ENCODE measurements at places on chromosomes 3 and 15.

DNA sequence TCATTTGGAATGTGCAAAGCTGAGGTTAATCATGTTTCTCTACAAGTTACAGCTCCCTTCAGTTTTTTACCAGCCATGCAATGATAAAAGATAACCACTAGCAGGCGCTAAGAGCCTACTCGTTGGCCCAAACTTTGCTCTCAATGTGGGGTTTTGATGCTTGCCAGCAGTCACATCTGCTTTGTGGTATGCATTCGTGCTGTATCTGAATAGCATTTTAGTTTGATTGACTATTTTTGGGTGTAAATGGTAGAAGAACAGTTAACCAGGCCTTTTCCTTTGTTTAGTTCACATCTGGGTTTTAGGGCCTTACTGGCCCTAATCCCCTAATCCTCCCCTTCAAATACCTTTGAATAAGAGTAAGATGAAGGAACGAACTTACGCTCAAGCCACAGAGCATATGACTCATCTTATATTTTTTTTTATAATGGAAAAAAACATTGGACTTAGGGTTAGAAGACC lies 4.4 kb upstream of the CLDN11 start:
- DNase-seq: peak; percentile 44

DNA sequence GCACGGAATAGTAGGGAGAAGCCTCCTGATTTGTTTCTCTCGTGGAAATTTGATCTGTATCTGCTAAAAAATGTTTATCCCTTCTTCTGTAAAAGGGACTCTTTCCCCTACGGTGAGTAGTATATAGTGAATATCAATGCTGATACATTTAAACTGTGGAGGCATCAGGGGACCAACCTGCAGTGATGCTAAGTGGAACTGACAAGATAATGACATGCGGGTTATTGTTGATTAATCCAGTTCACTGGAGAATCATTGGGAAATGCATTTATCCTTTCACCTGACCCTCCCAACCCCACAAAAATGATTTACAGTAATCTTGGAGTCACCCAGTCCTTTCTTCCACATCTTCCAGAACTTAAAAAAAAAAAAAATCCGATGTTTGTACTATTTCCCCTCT lies 264.8 kb downstream of the PTPRG start:
- DNase-seq: no peak

DNA sequence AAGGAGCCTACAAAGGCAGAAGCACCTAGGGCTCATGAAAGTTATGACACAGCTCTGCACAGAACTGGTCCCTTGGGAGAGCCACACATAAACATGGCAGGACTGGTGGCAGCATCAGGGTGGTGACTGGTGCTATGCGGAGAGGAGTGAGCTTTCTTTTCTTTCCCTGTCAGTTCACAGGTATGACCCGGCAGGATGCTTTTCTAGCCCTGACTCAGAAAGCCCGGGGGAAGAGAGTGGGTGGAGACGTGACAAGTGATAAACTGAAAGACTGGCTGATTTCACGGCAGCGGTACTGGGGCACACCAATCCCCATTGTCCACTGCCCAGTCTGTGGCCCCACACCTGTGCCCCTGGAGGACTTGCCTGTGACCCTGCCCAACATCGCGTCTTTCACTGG lies 103.0 kb downstream of the LARS2 start:
- no peak for DNase-seq

GRCh38 chr3:144295613-144296012 lies 324.0 kb downstream of the DIPK2A start:
- no peak for DNase-seq

DNA sequence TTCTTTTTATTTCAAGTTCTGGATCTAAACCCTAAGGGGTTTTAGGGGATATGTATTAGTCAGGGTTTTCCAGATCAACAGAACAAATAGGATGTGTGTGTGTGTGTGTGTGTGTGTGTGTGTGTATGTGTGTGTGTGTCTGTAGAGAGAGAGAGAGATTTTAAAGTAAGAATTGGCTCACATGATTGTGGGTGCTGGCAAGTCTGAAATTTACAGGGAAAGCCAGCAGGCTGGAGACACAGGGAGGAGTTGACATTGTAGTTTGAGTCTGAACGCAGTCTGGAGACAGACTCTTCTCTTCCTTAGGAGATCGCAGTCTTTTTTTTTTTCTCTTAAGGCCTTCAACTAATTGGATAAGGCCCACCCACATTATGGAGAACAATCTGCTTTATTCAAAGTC lies 428.8 kb upstream of the TBL1XR1 start:
- no peak for DNase-seq

GRCh38 chr3:14565868-14566588 lies 25.9 kb upstream of the GRIP2 start:
- peak; percentile 89 for DNase-seq

- peak; percentile 14 for DNase-seq
These were observed 413.7 kb upstream of the TBL1XR1 start for GRCh38 chr3:177610686-177611633.

DNA sequence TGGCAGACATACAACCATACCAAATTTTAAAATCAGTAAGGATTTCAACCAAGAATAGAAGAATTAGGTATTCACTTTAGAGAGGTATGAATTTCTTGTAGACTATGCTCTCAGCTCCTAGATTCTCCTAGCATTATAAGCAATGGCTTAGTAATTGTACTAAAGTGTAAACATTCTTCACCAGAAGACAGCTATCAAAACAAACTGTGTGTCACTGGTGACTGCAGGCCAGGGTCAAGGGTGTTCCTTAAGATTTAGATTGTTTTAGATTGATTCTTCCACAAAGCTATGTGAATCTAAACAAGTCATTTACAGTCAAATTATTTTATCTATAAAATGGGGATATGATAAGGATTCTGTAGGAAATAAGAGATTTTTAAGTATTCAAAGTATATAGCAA lies 23.1 kb upstream of the GP5 start:
- no peak for DNase-seq

GRCh38 chr3:55189359-55189801 lies 261.5 kb upstream of the LRTM1 start:
- no peak for DNase-seq

- no peak for DNase-seq
These were observed 123.7 kb upstream of the RAP2B start for GRCh38 chr3:153038367-153038766.

DNA sequence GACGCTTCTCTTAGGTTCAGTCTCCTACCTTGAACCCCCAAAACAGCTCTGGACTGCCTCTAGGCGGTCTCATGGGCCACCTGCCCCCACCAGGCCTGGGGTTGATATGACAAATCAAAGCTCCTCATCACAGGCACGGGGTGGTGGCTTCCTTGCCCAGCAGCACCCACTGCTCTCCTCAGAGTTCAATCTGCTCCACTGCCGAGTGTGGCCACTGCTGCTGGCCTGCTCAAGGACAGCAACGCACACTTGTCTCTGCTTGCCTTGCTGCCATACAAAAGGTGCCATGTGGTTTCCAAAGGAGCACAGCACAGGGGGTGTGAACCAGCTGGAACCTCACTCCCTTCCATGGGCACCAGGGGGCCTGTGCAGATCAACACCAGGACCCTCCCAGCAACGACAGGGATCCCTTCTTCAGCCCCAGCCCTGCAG lies 10.2 kb downstream of the KBTBD13 start:
- DNase-seq: no peak

GRCh38 chr3:77468626-77469020 lies 428.7 kb downstream of the ROBO2 start:
- no peak for DNase-seq

GRCh38 chr15:85943791-85944190 lies 135.9 kb upstream of the AGBL1 start:
- no peak for DNase-seq

DNA sequence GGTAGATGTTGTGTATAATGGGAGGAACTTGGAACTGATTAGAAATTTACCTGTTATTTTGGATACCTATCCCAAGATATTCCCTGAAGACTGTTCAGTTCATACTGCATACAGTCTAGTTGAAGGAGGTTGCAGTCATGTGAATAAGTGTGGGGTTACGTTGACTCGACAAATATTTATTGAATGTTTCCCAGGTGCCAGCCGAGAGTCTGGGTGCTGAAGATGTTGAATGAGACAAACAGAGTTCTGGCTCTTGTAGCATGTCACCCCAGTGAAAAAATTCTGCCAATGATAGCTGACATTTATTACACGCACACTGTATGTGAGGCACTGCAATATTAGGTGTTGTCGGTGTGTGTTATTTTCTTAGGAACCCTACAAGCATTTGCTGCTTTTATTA lies 176.0 kb downstream of the KCNMB2 start:
- no peak for DNase-seq

- DNase-seq: no peak
These were observed 675 bp downstream of the PSMD6 start for GRCh38 chr3:64022451-64023186.

DNA sequence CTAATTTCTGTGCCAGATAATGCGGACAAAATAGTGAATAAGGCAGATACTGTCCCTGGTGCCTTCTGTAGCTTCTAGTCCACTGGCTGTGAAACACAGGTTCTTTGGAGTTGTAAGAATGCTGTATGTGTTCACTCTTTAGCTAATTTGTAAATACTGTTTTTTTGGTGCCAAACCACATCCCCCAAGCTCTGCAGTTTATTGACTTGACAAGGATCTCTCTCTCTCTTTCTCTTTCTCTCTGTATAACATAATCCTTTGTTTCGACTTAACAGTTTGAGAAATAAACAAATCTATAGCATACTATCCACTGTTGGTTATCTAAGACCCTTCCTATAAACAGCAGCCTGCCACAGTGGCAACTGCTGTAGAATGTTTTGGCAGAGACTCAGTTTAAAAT lies 7.6 kb downstream of the SMAD3 start:
- no peak for DNase-seq

DNA sequence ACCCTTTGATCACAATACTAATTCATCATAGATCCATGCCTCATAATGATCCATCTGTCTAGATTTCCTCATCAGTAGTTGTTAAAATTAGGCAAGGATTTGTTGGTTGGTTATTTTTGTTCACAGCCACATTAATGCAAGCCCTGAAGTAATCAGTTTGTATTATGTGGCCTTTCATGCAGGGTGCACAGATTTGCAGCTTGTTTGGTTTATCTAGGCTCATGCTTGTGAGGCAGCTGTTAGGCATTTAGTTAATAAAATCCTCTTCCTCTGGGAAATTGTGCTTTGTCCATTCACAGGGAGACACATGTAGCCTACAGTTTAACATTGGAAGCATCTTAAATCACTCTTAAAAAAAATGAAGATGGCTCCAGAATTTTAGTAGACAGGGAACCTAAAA lies 162.8 kb upstream of the ZNF385D start:
- no peak for DNase-seq

DNA sequence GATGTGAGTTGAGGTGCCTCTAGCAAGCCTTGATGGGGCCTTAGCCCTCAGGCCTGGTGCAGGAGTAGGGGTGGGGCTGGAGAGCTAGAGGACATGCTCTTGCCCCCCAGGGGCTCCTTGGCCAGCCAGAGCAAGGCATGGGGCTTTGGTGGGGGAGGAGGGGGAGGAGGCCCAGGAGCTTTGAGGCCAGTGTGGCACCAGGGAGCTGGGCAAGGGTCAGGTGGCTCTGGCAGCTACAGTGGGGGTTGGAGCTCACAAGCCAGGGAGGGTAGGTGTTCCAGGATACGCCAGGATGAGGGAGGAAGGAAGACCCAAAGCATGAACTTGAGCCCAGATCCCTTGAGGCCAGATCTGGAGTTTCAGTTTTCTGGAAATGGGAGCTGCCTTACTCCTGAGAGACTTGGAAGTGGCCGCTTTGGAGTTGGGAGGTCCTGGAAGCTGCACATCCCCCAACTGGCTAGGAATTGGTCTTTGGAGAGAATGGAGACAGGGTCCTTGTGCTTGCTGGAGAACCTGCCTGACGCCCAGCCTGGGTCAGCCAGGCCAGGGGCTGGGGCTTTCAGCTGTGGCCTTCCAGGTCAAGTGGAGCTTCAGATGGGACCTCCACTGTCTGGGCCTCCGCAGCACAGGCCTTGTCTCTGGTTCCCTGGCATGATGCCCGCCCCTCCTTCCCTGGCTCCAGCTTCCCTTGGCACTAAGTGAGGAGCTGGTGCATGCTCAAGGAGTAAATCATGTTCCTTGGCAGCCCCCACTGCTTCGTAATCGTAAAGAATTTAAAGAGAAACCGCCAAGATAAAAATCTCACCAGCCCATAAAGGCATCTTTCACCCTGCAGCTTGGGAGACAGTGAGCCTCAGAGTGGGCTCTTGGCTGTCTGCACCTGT lies 8.7 kb downstream of the SEMA3F start:
- DNase-seq: no peak

GRCh38 chr3:192171213-192171612 lies 556.1 kb downstream of the FGF12 start:
- DNase-seq: no peak

DNA sequence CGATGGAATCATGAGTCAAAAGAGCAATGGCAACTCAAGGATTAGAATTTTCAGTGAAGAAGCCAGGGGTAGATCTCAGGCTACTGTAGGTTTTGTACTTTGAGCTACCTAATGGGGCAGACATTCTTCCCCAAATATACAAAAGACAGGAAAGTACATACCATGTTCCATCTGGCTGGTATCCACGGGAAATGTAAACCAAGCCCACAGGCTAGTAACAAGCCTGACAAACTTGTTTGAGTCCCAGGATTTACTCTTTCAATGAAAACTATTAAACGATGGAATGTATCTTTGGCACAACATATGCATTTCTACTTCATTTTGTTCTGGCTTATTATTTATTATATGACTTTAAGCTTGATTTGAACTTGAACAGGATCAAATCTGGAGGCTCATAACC lies 44.2 kb upstream of the GOLIM4 start:
- no peak for DNase-seq

DNA sequence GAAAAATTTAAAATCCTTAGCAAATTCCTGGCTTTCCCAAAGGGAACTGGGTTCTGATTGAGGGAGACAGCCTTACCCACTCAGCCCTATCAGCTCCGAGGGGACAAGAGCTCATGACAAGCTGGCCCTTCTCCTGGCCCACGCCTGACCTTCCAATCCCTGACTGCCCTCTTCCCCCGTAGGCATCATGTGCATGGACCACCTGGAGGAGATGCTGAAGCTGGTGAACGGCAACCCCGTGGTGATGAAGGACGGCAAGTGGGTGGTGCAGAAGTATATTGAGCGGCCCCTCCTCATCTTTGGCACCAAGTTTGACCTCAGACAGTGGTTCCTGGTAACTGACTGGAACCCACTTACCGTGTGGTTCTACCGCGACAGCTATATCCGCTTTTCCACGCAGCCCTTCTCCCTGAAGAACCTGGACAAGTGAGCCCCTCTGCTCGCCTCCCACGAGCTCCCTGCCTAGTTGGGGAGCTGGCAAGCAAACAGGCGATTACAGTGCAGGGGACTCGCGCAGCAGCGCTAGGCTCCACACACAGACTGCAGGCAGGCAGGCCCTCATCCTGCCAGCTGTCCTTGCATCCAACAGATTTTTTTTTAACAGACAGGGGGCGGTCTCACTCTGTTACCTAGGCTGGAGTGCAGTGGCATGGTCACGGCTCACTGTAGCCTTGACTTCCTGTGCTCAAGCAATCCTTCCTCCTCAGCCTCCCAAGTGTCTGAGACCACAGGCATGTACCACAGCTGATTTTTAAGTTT lies 16.8 kb downstream of the RPUSD3 start:
- DNase-seq: peak; percentile 61

GRCh38 chr15:39957481-39957880 lies 23.6 kb downstream of the EIF2AK4 start:
- DNase-seq: no peak

DNA sequence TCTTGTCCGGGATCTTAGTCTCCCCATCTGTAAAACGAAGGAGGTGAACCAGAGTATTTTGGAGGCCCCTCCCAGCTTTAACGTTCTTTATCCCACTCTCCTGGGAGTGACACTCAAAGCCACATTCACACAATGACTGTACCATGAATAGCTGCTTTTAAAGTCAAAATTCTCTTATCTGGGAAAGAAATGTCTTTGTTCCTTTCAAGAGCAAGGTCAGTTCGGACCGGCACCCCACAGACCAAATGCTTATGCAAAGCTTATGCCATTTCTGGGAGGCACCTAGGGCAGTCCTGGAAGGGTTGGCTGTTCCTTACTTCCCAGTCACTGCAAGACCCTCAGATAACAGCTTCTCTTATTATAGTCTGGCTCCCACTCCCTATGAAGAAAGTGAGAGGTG lies 53.5 kb upstream of the WNT5A start:
- no peak for DNase-seq

All from MV-4-11 (cell line).